Progenitor cell of endocrine pancreas (in vitro differentiated cells): ENCODE measurements at places on chromosomes 7 and 10. TPM values are rescaled to one million over a fixed set of nuclear protein-coding genes. Genes with fewer than 3 reads are reported as not detected.

- DNase-seq: no peak
These were observed 15.0 kb upstream of the GPR37 start for GRCh38 chr7:124780608-124781007.

GRCh38 chr7:1716263-1717094 is 46.4 kb downstream of the ELFN1 start:
- no peak for DNase-seq

GRCh38 chr10:21427804-21428481 is 97.5 kb downstream of the SKIDA1 start:
- no peak for DNase-seq

GRCh38 chr10:124984376-124984775 is 42.5 kb downstream of the ZRANB1 start:
- DNase-seq: no peak

DNA sequence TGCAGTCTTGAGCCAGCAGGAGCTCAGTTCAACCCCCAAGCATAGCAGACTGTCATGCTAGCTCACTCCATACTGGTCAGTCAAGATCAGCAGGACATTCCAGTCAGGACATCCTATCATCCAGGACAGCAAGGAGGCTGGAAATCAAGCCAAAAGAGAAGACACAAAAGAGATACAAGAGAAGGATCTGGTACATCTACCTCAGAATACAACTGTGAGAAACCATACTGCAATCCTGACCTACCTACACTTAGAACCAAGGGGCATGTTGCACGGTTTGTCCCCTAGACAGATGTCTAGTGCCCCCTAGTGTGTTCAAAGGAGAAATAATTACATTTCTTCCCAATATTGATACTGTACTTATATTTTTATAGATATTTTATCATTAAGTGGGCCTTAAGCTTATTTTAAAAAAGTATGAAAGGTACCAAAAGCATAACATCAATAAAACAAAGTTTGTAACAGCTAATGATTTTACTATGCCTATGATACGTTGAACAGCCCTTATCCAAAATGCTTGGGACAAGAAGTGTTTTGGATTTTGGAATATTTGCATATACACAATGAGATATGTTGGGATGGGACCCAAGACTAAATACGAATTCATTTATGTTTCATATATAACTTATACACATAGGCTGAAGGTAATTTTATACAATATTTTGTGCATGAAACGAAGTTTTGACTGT is 26.7 kb downstream of the ERCC6 start:
- no peak for DNase-seq

DNA sequence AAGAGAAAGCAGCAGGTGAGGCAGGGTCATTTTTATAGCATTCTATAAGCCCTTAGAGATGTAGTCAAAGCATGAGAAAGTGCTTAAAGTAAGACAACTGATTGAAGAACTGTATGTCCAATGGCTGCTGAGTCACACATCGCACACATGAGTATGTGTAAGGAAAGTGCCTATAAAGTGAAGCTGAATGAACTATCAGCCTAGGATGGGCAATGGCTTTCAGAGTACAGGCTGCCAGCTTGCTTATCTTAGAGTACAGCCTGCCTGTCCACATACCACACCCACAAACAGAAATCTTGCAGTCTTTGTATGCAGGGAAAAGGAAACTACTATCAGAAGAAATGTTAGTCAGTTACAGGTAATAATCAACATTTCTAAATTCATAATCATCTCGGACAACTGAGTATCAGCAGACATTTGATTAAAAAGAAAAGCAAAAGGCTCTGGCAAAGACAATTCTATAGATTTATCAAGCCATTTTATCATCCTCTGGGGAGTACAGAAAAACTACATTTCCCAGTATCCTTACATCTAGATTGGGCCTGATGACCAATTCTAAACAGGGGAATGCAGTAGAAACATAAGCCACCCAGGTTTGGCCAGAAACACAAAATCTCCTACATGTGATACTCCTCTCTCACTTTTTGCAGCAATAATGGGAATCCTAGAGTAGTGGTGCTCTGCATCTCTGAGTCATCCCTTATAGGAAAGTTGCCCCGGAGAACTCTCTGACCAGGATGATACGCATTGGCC is 16.2 kb upstream of the EPHB6 start:
- no peak for DNase-seq

FXYD4 gene
- total RNA-seq: not detected in 2 replicates

RET gene
- 0.75 and 1.5 TPM in 2 replicates for total RNA-seq
